ENCODE measurements at places on chromosomes 4 and X.

DNA sequence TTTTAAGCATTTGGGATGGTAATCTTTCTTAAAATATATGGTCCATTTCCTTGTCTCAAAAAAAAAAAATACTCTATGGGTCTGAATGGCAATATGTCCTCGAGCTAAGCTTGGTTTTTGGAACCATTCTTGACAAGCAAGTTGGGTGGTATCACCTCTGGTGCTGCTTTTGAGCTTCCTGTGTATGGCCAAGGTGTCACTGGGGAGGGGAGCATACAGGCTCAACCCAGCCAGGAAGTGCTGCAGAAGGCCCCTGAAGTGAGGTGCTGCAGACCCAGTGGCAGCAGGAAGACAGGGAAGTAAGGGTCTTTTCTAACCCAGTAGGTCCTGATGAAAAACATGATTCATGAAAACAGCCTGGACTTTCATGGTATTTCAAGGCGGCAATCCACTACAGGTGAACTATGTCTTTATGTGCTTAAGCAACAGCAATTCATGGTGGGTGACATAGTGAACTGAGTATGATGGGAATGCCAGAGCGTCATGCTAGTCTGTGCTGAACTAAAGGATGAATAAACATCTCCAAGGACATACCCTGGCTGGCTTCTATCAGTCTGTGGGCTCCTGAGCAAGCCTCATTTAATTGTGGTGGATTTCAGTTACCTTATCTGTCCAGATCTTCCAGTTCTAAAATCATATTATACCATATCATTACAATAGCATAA is 15.1 kb downstream of the TRAPPC2 start:
- DNase-seq, result no peak

DNA sequence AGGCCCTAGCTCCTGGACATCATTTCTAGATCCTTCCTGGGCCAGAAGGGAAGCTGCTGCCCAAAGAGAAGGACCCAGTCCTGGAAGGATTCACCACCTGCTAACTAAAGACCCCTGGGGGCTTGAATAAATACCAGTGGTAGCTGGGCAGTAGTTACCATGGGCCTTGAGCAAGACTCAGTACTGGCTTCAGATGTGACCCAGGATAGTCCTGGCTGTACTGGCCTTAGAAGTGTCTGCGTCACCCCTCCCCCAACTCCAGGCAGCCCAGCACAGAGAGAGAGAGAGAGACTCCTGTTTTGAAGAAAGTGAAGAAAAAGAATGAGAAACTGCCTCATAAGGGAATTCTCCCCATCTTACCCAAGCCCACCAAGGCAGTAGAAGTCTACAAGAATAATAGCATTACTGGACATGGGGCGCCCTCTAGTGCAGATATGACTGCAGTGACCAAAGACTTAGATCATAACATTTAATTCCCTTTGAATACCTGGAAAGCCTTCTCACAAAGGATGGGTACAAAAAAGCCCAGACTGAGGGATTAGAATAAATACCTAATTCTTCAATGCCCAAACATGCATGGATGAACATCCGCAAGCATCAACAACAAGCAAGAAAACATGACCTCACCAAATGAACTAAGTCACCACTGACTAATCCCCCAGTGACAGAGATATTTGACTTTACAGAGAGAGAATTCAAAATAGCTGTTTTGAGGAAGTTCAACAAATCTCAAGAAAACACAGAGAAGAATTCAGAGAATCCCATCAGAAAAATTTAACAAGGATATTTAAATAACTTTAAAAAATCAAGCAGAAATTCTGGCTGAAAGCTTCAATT is 171.8 kb downstream of the HNRNPD start:
- DNase-seq, result peak; percentile 8

GRCh38 chrX:1531096-1531890 is 5.7 kb downstream of the P2RY8 start:
- no peak for DNase-seq

- DNase-seq, result no peak
These were observed 176.4 kb upstream of the JADE1 start for GRCh38 chr4:128633067-128633466.

DNA sequence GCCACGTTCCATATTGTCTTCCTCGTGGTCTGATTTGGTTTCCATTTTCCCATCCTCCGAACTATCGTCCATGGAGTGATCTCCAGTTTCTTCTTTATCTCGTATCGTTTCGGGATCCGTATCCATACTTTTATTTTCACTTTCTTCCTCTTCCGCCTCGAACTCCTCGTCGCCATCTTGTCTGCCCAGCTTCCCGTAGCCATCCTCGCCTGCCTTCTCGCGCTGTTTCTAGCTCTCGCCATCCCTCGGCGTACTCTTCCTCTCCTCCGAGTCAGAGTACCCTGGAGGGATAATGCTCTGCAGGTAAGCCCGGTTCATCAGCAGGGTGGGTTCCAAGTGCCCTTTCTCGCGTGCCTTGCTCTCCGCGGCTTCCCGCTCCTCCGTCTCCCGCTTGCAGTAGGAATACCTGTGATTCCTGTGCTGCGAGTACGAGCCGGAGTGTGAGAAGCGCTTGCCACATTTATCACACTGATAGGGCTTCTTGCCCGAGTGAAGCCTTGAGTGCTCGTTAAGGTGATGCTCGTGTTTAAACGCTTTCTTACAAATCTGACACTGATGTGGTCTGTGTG is 134.5 kb upstream of the TAPT1 start:
- no peak for DNase-seq
